Tibial nerve (tissue), 4 donors: ENCODE measurements at places on chromosomes 3 and 15. TPM values are rescaled to one million over a fixed set of nuclear protein-coding genes. Genes with fewer than 3 reads are reported as not detected.
A peak's percentile ranks its signal among the peaks of the same experiment; 100 is the strongest.

Gene HHLA2
- total RNA-seq, result not detected

- DNase-seq, result no peak
Observed at GRCh38 chr3:106176734-106177133, 307.9 kb upstream of the CBLB start.

- no peak for DNase-seq
Observed at GRCh38 chr15:76967067-76967466, 27.9 kb upstream of the PSTPIP1 start.

Gene LSMEM2
- 2.1 TPM for total RNA-seq

GRCh38 chr3:106047221-106047620 lies 178.4 kb upstream of the CBLB start:
- no peak for DNase-seq

Gene HIGD2B
- total RNA-seq, result not detected

GRCh38 chr15:31503256-31503655 lies 176.6 kb downstream of the KLF13 start:
- no peak for DNase-seq

DNA sequence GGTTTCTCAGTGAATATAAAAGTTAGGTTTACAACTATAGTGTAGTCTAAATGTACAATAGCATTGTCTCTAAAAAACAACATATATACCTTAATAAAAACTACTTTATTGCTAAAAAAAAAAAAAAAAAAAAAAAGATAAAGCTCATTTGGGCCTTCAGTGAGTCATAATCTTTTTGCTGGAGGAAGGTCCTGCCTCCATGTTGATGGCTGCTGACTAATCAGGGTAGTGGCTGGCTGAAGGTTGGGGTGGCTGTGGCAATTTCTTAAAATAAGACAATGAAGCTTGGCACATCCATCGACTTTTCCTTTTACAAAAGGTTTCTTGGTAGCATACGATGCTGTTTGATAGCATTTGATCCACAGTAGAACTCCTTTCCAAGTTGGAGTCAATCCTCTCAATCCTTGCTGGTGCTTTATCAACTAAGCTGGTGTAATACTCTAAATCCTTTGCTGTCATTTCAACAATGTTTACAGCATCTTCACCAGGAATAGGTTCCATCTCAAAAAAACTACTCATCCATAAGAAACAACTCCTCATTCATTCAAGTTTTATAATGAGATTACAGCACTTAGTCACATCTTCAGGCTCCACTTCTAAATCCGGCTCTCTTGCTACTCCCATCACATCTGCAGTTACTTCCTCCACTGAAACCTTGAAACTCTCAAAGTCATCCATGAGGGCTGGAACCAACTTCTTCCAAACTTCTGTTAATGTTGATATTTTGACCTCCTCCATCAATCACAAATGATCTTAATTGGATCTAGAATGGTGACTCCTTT lies 13.3 kb downstream of the ZNF280D start:
- no peak for DNase-seq

DNA sequence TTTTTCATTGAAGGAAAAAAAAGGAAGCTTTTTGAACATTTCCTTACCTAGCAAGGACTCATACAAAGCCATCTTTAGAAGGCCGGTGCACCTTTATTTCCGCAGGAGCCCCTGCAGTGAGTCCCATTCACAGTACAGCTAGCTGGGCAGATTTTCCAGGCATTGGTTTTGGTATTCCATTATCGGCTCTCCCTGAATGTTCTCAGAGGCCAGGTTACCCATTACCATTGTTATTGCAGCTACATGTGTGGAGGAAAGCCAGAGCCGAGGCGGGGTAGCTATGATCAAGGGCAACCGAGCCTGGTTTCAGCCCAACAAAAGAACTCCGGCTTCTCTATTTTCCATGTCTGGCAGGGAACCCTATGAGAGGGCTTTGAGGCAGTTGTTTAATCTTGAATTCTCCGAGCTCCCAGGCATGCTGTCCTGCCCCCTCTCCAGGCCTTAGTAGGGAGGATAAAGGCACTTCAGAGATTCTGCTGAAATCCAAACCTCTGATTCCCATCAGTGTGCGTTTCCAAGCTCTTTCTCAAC lies 100.3 kb downstream of the LRRK1 start:
- no peak for DNase-seq

GRCh38 chr3:72120039-72120438 lies 335.1 kb upstream of the PROK2 start:
- DNase-seq, result no peak

- DNase-seq, result no peak
Observed at GRCh38 chr15:76951220-76951619, 19.7 kb downstream of the RCN2 start.

GRCh38 chr3:107112356-107112755 lies 264.9 kb upstream of the CCDC54 start:
- DNase-seq, result no peak

GRCh38 chr15:98676586-98677270 lies 28.4 kb downstream of the IGF1R start:
- DNase-seq, result no peak

- peak; percentile 24 for DNase-seq
Observed at GRCh38 chr3:183298701-183299153, 45.7 kb downstream of the B3GNT5 start.

- no peak for DNase-seq
Observed at GRCh38 chr15:60219866-60220265, 177.9 kb downstream of the ANXA2 start.

GRCh38 chr3:195207056-195207455 lies 63.9 kb downstream of the XXYLT1 start:
- DNase-seq, result no peak

Gene CD86
- 10.9 TPM for total RNA-seq

GRCh38 chr3:160099834-160100233 lies 111.2 kb downstream of the IL12A start:
- DNase-seq, result no peak

Gene CDCP1
- 0.84 TPM for total RNA-seq

Gene TRIM71
- total RNA-seq, result 0.42 TPM

DNA sequence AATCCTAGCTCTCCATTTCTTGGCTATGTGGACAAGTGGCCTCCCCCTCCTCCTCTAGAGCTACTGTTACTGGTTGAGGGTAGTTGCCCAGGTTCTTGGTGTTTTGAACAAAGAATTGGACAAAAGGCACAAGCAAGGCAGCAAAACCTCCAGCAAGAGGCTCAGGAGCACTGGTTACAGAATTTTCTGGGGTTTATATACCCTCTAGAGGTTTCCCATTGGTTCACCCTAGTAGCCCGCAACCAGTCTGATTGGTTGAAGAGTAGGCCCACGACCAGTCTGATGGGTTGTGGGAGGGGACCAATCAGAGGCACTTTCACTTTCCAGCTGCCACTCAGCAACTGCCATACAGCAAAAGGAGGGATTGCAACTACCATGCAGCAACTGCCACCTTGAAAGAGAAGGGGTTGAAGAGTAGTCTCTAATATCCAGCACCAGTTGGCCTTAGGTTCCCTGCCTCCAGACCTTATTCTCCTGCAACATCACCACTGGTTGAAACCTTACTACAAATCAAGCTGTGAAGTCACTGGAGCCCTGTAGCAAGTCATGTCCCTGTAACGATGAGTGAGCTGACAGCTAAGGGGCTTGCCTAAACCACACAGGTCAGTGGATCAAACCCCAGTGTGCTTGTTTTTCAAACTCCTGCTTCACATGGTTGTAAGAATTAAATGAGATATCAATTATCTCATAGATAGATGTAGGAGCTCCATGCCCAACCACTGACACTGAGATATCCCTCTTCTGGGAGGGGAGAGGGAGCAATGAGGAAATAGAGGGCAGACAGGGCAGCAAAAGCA lies 2.9 kb upstream of the C15orf39 start:
- DNase-seq, result no peak

DNA sequence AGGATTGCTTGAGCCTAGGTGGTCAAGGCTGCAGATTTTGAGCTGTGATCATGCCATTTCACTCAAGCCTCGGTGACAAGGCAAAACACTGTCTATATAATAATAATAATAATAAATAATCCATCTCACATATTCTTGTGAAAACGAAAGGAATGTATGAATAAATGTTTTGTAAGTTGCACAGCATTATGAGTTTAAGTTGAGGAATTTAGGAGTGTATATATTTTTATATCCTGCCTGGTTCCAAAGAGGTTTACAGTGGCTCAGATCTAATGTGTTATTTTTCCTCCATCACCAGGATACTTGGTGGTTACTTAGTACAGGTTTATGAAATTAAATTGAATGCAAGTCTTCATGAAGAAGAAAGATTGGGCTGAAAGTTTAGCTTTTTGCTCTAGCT lies 77.2 kb downstream of the ATG7 start:
- DNase-seq, result no peak

- no peak for DNase-seq
Observed at GRCh38 chr3:117735481-117736101, 1026.0 kb downstream of the TUSC7 start.

DNA sequence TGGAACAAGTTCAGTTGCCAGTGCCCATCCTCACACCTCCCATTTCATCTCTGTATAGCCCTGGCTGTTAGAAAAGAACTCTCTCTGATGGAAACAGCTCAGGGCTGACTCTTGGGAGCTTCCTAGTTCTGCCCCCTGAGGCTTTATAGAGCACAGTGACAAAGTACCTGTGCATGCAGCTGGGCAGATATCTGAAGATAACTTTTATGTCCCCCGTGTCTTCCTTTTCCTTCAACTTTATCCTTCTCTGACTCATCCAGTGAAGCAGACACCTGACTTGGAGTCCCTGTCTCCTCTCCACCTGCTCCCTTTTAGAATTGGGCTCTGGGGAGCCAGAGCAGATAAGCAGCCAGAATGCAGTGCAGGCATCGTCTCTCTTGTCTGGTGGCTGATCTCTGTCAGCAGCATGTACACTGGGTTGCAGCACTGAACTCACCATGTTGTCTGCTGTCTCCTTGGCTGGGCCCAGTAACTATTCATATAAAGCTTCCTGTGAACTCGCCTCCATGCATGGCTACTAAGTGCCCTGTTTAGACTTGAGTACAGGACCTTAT lies 53.9 kb upstream of the PLXNA1 start:
- DNase-seq, result no peak

Gene PRR20G
- not detected for total RNA-seq

Gene CXCR6
- total RNA-seq, result 2.7 TPM

Gene GOLGA8M
- total RNA-seq, result 6.6 TPM

DNA sequence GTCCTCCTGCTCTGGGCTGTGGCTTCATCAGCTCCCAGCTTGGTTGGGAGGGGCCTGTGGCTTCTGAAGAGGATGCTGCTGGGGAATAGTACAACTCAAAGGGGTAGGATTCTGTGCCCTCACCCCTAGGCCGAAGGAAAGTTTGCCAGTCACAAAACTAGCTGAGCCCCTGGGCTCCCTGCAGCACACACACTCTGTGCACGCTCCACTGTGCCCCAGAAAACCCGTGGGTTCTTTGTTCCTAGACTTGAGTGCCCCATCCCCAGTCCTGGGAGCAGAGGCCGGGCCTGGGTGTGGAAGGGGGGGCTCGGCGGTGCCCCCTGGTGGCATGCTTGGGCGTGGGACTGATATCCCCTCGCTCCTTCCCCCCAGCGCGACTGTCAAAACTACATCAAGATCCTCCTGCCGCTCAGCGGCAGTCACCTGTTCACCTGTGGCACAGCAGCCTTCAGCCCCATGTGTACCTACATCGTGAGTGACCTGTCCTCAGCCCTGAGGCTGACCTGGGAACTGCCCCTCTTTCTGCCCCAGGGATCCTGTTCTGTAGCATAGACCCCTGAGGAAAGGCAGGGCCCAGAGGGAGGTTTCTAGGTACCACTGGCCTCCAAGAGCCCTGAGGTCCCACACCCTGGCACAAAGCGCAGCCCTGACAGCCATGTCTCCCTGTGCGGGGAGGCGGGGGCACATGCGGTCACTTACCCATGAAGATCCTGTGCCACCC lies 14.2 kb downstream of the CIB1 start:
- DNase-seq, result no peak

GRCh38 chr3:124833710-124834332 lies 53.3 kb downstream of the ITGB5 start:
- DNase-seq, result no peak

DNA sequence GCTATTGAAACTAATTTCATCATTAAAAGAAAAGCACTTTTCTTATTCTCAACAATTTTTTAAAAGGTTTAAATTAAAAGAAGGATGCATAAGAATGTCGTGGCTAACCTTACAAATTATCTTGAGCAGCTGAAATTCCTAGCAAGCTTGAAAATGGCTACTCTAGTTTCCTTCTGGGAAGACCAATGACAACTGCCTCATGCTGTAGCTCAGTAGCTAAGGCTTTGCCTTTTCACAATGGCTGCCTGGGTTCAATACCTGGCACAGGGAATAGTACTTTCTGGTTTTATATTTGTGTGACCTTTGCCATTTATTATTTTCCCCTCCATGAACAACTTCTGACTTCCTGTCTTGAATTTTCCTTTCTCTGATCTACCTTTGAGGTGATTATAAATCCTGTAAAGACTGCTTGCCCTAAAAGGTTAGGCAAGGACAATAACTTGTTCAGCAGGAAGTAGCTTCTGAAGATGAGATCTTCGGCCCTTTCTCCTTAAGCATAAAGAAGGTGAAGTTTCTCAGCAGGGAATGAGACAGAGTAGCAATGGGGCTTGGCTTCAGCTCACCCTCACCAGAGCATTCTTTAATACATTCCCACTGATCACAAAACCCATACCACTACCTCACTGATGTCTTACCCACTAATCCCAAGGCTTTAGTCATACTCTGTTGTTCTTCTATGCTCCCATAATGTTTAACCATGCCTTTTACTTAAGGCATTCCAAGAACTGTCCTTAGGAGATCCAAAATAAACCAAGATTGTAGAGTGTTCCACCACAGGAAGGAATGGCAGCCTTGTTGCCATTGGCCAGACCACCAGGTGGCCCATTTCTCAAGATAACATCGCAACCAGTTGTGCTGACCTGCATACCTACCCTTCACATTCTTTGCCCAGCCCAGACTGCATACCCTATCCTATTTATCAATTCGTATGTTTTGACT lies 276.8 kb downstream of the ULK4 start:
- no peak for DNase-seq

DNA sequence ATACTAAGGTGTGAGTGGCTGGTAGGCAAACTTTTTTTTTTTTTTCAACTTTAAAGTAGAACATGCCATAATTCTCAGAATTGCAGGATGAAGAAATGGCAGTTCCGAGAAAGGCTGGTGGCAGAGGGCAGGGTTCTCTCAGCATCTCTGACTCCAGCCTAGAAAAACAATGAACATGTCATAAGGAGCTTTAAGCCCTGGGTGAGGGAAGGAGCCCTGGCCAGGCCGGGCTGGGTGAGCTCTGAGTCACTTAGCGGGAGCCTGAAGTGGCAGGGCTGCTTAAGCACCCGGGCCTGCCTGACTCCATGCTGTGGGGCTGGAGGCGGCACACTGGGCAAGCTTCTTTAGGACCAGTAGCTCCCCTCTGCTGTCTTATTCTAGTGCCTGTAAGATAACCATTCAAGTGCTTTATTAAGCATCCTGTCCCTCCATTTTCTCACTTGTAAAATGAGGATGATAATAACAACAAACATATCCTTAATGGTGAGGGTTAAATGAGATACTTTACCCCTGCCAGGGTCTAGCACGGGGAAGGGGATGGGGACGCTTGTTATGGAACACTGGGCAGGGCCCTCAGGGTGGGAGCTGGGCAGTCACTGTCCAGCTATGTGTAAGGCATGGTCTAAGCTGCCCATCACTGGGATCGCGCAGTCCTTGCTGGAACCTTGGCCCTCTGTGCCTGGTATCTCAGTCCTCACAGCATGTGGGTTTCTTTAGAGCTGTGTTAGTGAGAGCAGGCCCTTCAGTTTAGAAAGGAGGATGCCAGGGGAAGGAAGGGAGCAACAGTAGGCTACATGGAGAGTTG lies 18.4 kb downstream of the SMAD6 start:
- DNase-seq, result no peak
